ENCODE measurements at places on chromosomes 4 and X.

GRCh38 chrX:134603806-134604700, 54.2 kb downstream of the PLAC1 start:
- DNase-seq, result no peak

DNA sequence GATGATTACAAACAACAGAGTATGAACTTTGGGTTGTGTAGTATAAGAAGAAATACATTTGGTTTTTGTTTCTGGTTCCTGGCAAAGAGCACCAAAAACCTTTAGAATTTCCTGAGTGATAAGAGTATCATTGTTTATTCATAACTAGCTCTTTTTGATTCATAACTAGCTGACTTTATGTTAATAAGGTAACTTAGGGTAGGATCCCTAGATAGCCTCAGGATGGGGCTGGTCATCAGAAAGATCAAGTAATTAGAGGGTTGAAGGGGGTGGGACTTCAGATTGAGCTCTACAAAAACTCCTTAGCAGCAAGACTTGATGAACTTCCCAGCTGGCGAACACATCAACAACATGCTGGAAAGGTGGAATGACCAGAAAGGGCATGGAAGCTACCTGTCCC, 166.5 kb downstream of the SCFD2 start:
- DNase-seq, result no peak

DNA sequence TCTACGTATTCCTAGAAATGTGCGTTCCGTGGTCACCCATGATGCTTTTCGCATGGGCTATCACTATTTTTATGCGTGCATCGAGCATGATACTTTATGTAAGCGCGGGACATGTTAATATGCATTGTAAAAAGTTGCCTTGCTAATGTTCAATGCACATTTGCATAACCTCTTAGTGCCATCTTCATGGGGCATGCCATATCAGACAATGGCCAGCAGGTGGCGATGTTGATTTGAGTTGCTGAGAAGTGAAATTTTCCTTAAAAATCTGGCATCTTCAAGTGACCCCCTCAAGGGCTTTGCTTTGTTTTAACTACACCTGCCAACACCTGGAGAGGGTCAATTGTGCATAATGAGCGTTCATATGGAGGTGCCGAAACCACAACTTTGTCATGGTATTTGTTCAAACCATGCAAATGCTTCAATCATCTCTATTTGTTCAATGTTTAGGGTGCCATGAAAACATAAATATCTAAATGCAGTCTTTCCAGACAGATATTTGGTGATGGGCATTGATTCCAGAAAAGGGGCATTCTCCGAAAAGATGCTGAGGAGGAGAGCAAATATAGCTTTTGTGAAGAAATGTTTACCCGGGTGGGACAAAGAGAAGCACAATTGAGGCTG, 833.9 kb upstream of the PRKX start:
- peak; percentile 59 for DNase-seq

- DNase-seq, result no peak
Observed at GRCh38 chr4:40536032-40536431, 93.6 kb downstream of the RBM47 start.

DNA sequence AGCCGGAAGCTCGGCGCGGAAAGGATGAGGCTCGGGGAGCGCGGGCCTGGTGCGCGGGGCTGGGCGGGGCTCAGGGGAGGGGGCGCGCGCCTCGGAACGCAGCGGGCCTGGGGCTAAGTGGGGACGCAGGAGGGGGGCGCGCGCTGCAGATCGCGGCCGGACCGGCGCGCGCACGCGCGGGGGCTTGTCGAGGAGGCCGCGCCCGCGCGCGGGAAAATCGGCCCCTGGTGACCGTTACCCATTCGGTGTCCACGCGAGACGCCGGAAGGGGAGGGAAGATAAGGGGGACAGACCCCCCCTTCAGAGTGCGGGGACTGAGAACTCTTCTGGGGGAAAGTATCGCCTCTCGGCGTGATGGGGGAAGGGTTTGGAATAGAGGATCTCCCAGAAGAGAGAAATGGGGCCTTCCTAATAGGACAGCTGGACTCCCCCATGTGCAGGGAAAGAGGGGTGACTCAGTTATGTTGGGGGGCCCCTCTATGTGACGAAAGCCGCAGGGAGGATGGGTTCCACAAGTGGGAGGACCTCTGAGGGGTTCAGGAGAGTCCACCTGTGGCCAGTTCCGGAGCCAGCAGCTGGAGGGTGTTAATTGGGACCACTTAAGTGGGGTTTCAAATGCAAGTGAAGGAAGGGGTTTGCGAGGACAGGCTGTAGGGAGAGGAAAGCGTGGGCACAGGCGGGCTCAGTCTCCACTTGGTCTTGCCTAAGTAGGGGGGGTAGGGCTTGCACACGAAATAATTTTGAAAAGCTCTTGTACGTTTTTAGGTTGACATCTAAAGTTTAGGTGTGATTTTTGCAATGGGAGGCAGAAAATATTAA, 584 bp downstream of the SUV39H1 start:
- DNase-seq, result peak; percentile 67

DNA sequence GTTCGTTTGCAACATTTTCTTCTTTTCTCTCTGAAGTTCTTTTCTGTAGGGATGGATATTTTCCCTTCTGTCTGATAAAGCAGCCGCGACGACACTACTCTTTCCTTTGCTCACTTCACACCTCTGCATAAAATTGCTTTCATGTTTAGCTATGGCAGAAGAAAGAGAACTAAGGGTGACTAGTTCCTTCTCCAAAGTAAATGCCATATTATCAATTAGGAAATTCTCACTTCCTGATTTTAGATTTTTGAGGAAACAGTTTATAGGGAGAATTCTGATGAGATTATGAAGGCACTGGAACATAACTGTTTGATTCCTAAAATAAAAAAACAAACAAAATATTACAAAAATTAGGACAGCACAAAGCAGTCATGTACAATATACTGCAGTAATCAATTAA, 29.2 kb downstream of the FANCB start:
- no peak for DNase-seq

DNA sequence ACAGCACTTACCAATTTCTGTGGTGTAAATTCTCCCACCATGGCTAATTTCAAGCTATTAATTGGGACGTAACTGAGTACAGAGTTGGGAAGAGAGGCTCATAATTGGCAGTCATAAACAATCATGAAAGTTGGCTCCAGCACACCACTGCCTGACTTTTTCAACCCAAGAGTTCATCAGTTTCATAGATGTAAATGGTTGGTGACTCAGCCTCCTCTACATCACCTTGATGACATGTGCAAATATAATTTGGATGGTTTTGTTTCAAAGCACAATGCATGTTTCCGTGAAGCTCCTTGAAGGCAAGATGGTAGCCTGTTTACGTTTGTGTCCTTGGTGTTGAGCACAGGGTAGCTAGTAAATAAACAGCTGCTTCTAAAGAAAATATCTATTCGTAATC, 235.1 kb downstream of the LDB2 start:
- no peak for DNase-seq

DNA sequence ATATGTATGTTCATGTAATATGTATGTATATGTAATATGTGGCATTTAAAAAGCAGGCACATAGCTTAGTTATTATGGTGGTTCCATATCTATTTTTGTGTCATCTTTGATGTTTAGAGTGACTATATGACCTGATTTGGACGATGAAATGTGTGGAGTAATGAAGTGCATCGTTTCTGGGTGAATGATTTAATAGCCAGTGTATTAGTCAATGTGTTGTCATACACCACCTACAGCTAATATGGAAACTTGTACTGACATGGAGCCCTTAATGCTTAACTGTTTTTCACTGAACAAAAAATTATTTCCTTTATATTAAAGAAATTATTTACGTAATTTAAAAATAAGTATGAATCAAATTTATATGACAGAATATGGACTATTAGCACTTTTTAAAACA, 292.3 kb upstream of the FSTL5 start:
- DNase-seq, result no peak

DNA sequence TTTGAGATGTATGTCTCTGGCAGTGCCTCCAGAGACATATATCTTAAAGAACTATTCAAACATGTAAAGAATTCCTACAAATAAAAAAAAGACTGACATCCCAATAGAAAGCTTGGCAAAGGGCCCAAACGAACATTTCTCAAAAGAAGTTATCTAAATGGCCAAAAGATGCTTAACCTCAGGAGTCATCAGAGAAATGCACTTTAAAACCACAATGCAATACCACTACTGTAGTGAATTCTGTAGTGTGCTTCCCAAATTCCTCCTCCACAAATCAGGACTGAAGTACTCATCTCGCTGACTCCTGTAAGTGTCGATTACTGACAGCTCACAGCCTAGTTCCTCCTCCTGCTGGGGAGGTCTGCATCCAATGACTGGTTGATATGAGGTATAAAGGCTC, 129.0 kb upstream of the MAMLD1 start:
- DNase-seq, result no peak

DNA sequence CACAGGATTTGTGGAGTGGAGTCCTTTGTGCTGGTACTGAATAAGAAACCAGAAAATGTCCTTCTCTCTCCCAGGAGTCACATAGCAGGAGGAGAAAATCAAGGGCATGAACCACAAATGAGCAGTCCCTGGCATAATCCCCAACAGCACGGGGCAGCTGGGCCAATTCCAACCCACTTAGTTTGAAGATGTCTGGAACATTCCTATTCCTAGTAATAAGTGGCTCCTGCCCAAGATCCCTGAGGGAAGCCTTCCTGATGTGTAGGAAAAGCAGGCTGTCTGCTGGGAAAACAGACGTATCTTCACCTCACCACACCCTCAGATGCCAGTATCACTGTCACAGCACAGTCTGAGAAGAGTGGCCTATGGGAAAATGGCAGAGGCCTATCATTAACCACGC, 182.8 kb upstream of the MAP3K15 start:
- no peak for DNase-seq

DNA sequence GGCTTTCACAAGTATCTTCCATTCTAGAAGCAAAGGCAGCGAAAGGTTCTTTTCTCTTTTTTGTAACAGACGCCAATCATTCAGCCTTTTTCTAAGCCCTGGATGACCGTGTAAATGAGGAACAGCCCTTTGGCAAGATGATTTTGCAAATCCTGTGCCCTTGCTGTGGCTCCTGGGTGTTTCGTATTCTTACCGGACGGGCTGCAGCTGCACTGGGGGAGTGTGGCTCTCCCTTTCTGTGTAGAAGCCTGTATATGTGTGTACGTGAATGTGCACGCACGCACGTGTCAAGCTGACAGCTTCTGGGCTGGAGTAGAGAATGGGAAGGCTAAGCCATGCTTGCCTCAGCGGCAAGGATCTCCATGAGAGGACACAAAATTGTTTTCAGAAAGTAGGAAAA, 8.2 kb downstream of the GRPEL1 start:
- no peak for DNase-seq

GRCh38 chrX:119871245-119871598, 311 bp downstream of the RNF113A start:
- DNase-seq, result peak; percentile 75

GRCh38 chrX:123740006-123740405, 7.2 kb upstream of the THOC2 start:
- DNase-seq, result no peak

- no peak for DNase-seq
Observed at GRCh38 chr4:40587826-40588225, 41.8 kb downstream of the RBM47 start.

- no peak for DNase-seq
Observed at GRCh38 chr4:64895031-64895430, 485.8 kb upstream of the TECRL start.

- DNase-seq, result no peak
Observed at GRCh38 chr4:99436976-99437722, 2.0 kb upstream of the ADH7 start.

GRCh38 chr4:833156-833555, 7.2 kb upstream of the CPLX1 start:
- no peak for DNase-seq

DNA sequence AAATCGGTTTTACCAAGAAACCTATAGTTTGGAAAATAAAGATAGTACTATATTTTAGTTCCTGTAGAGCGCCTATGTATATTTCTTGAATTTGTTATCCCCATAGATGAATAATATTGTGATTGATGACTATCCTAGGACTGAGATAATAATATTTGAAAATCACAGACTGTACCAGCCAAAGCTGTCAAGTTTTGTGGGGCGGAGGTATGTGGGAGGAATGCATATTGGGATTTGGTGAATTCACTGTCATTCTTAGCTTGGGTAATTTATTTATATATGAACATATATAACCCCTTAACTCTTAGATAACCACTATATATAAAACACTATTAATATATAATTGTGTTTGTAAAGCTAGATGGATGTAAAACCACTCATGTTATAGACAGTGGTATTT, 205.5 kb upstream of the ARSJ start:
- no peak for DNase-seq

DNA sequence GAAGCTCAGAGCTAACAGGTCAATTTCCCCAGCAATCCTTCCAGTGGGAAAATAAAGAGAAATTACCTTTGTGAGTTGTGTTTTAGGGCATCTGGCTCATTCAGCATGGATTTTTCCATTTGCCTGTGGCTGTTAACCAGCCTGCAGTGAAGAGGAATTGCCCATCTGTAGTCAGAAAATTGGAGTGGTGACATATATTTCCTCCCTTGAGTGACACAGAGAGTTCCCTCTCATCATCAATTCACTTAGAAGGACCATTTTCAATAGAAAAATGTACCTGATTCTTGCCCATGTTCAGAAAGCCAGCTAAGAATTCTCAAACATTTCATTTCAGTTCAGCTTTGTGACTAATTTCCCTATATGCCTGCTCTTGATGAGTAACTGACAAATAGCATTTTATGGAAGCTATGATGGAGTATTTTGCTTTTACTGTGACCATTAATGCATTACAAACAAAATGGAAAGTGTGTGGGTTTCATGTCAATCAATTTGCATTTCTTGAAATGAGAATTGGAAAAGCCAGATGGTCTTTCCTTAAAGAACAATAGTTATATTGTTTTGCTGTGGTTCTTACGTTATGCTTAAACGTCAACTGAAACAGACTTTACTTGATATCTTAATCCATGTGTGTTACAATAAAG, 155.8 kb downstream of the NWD2 start:
- DNase-seq, result no peak

DNA sequence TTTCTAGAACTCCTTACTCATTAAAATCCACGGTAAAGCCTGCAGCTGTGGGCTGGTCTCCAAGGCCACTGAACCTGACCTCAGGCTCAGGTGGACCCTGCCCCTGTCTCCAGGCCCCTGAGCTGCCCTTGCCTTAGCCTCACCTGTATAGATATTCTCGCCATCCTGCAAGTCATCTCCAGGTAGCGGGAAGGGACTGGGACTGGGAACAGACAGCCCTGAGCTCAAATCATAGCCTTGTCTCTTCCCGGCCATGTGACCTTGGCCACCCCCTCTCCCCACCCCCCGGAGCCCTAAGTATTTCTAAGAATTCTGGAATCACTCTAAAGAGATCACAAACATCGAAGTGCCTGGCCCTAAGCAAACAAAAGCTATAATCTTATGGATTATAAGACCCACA, 17.7 kb downstream of the ABLIM2 start:
- DNase-seq, result no peak

All from NCI-H2081 (cell line).